ENCODE measurements at places on chromosomes 5 and 9. TPM values are rescaled to one million over a fixed set of nuclear protein-coding genes. Genes with fewer than 3 reads are reported as not detected.

MED22 gene
- total RNA-seq: 34.0 TPM

DNA sequence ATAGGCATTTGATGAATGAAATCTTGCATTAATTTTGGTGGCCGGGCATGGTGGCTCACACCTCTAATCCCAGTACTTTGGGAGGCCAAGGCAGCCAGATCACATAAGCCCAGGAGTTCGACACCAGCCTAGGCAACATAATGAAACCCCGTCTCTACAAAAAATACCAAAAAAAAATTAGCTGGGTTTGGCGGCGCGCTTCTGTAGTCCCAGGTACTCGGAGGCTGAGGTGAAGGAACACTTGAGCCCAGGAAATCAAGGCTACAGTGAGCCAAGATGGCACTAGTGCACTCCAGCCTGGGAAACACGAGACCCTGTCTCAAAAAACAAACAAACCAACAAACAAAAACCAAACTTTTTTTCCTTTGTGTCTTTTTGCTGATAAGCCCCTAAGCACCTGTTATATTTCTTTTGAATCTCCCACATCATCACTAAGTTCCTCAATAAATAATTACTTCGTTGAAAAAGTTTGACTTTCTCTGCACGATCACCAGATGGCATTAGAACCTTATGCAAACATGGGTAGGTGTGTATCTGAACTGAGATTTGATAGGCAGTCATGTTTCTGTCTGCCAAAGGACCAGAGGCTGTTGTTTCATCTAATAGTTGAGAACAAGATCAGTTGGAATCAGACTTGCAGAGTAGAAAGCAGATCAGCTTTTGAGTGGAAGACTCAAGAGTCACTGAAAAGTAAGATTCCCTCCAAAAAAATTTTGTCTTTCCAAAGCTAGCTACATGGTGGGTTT, 5.5 kb upstream of the MATR3 start:
- DNase-seq: no peak

EPB41L4A gene
- total RNA-seq: 41.8 TPM

DMGDH gene
- 0.48 TPM for total RNA-seq

GPR150 gene
- total RNA-seq: not detected

PCSK5 gene
- 30.7 TPM for total RNA-seq

GFPT2 gene
- 1.1 TPM for total RNA-seq

GRCh38 chr5:134957920-134958608, 9.6 kb upstream of the CATSPER3 start:
- no peak for DNase-seq
